ENCODE measurements at places on chromosomes 2 and 18. TPM values are rescaled to one million over a fixed set of nuclear protein-coding genes. Genes with fewer than 3 reads are reported as not detected.
A peak's percentile ranks its signal among the peaks of the same experiment; 100 is the strongest.

DLGAP1 gene
- total RNA-seq = not detected

LYPD6B gene
- total RNA-seq = 35.7 TPM

CFC1 gene
- total RNA-seq = not detected

DNA sequence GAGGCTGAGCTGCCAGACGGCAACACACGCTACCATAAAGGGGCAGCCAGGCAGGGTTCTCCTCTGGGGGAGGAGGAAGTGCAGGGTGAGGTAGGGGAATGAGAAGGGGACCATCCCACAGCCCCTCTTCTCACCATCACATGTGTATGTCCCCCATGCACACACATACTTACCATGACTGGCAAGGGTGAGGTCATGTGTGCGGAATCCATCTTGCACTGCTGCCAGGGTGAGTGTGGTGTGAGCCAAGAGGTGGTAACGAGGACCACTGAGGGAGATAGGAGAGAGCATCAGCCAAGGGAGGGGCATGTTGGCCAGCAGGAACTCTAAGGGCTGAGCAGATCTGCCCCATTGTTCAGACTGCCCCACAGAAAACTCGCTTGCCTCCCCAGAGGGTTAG lies 7.1 kb downstream of the WDR54 start:
- H3K4me3 ChIP-seq = no peak overlapping the region
- no peak overlapping the region for H3K27ac ChIP-seq
- H3K36me3 ChIP-seq = peaks cover 40% of the 10 kb centered on the region
- DNase-seq = no peak
- H3K27me3 ChIP-seq = no peaks in the 10 kb centered on the region

GRCh38 chr2:227177592-227178336 lies 13.3 kb downstream of the COL4A3 start:
- no peak for DNase-seq
- no peak overlapping the region for H3K27ac ChIP-seq
- no peak overlapping the region for H3K4me3 ChIP-seq
- H3K27me3 ChIP-seq = no peaks in the 10 kb centered on the region

DNA sequence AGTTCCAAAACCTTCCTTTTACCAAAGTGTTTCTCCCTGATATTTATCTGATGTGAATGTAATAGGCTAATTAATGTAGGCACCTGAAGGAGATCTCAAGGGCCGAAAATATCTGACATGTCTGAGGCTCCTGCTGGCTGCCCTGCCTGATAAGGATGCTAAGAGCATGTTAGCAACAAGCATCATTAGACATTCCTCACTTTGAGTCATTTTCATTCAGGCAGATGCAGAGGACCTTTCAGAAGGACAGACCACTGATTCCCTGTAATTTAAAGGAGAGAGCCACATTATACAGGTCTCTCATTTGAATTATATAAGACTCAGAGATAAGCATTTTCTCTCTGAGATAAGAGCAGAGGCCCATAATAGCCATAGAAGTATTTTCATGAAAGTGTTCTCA lies 222.4 kb upstream of the NCKAP5 start:
- H3K27ac ChIP-seq = peak overlapping the region; percentile 76
- peak; percentile 22 for DNase-seq
- H3K4me1 ChIP-seq = peaks cover 18% of the 10 kb centered on the region
- H3K4me3 ChIP-seq = no peak overlapping the region

DNA sequence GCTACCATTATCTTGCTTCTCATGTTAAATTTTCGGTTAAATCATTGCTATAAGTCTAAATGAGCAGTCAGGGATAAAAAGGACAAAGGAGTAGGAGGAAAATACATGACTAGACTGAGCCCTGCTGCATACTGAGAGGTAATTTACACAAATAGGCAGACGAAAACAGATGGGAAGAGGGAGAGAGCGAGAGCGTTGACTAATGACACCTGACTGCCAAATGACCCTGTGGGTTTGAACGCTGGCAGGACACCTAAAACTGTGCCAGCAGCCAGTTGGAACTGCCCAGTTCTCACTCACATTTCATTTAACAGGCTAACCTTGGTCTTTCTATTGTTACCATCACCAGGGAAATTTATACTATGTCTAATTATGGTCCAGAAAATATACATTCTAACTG lies 978.2 kb downstream of the CPS1 start:
- H3K4me1 ChIP-seq = no peaks in the 10 kb centered on the region
- H3K27ac ChIP-seq = no peak overlapping the region
- H3K4me3 ChIP-seq = no peak overlapping the region
- DNase-seq = no peak
- H3K27me3 ChIP-seq = no peaks in the 10 kb centered on the region
- no peaks in the 10 kb centered on the region for H3K36me3 ChIP-seq

GRCh38 chr2:109318150-109318948 lies 189.3 kb downstream of the SH3RF3 start:
- H3K36me3 ChIP-seq = no peaks in the 10 kb centered on the region
- H3K27me3 ChIP-seq = no peaks in the 10 kb centered on the region
- H3K4me1 ChIP-seq = peaks cover 61% of the 10 kb centered on the region
- H3K4me3 ChIP-seq = no peak overlapping the region
- H3K27ac ChIP-seq = peak overlapping the region; percentile 61
- peak; percentile 93 for DNase-seq

GPC1 gene
- total RNA-seq = 63.4 TPM

IL1A gene
- 0.16 TPM for total RNA-seq

MTX2 gene
- 34.3 TPM for total RNA-seq

GRCh38 chr2:231191896-231192872 lies 6.2 kb upstream of the ARMC9 start:
- H3K27me3 ChIP-seq = no peaks in the 10 kb centered on the region
- H3K27ac ChIP-seq = no peak overlapping the region
- H3K4me3 ChIP-seq = no peak overlapping the region
- DNase-seq = peak; percentile 52
- no peaks in the 10 kb centered on the region for H3K36me3 ChIP-seq
- H3K4me1 ChIP-seq = peaks cover 5% of the 10 kb centered on the region

- H3K27me3 ChIP-seq = no peaks in the 10 kb centered on the region
- peak; percentile 59 for DNase-seq
- no peaks in the 10 kb centered on the region for H3K36me3 ChIP-seq
- H3K27ac ChIP-seq = no peak overlapping the region
These were observed 207.2 kb downstream of the SLC8A1 start for GRCh38 chr2:40244675-40245074.

PRADC1 gene
- total RNA-seq = 45.8 TPM

- H3K4me1 ChIP-seq = no peaks in the 10 kb centered on the region
- no peak overlapping the region for H3K27ac ChIP-seq
- no peak overlapping the region for H3K4me3 ChIP-seq
- H3K27me3 ChIP-seq = no peaks in the 10 kb centered on the region
These were observed 423.7 kb upstream of the MMADHC start for GRCh38 chr2:150011161-150011730.

DNA sequence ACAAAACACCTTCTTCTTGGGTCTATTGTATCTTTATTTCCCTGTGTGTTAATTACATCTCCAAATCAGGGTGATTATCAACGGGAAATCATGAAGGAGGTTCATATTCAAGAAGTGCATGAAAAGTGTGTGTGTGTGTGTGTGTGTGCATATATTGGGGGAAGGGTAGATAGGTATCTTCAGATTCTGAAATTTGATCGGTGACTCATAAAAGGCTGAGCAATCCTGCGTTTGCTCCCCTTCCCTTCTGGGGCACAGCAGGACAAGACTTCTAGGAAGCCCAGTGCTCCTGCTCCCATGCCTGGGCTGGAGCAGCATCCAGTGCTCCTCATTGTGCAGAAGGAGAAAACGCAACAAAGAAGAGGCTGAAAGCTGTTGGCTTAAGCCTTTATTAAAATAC lies 25.8 kb downstream of the MC5R start:
- no peaks in the 10 kb centered on the region for H3K36me3 ChIP-seq
- H3K4me1 ChIP-seq = no peaks in the 10 kb centered on the region
- no peak for DNase-seq
- H3K4me3 ChIP-seq = no peak overlapping the region

- H3K4me3 ChIP-seq = no peak overlapping the region
- no peaks in the 10 kb centered on the region for H3K27me3 ChIP-seq
- DNase-seq = no peak
- peaks cover 20% of the 10 kb centered on the region for H3K4me1 ChIP-seq
- H3K36me3 ChIP-seq = no peaks in the 10 kb centered on the region
- no peak overlapping the region for H3K27ac ChIP-seq
These were observed 34.5 kb downstream of the AGFG1 start for GRCh38 chr2:227506456-227506855.

DNA sequence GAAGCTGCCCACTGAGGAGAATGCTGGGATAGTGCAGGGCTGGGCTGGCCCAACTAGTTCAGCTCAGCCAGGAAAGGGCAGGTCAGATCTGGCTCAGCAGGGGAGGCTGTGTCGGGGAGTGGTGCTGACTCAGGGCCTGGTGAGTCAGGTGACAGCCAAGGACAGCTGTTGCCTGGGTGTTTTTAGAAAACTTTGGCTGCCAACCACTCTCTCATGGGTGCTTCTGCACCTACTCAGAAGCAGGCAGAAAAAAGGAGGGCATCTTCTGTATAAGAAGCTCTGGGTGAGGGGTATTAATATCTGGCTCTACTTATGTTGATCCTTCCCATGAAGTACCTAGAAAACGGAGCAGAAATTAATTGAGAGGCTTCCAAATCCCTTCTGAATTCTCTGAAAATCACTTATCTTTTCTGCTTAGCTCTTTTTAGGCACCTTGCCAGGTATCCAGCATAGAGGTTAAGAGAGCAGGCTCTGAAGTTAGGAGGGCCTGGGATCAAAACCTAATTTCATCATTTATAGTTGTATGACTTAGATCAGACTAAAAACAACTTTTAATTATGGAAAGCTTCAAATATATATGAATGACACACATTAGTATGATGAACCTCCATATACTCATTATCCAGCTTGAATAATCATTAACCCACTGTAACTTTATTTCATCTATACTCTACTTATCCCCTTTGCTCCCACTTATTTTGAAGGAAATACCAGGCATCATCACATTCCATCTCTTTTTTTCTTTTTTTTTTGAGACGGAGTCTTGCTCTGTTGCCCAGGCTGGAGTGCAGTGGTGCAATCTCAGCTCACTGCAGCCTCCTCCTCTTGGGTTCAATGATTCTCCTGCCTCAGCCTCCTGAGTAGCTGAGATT lies 15.5 kb upstream of the RAB10 start:
- no peaks in the 10 kb centered on the region for H3K27me3 ChIP-seq
- H3K27ac ChIP-seq = no peak overlapping the region
- DNase-seq = peak; percentile 63

CCDC85A gene
- 0.37 TPM for total RNA-seq

GRCh38 chr2:215283221-215283620 lies 28.6 kb upstream of the ATIC start:
- peaks cover 23% of the 10 kb centered on the region for H3K4me1 ChIP-seq
- H3K36me3 ChIP-seq = no peaks in the 10 kb centered on the region
- no peaks in the 10 kb centered on the region for H3K27me3 ChIP-seq
- no peak for DNase-seq
- H3K27ac ChIP-seq = no peak overlapping the region
- H3K4me3 ChIP-seq = no peak overlapping the region

CXCR1 gene
- total RNA-seq = not detected

GRCh38 chr2:96528006-96528699 lies 8.4 kb upstream of the ARID5A start:
- no peaks in the 10 kb centered on the region for H3K36me3 ChIP-seq
- H3K27me3 ChIP-seq = no peaks in the 10 kb centered on the region
- H3K4me3 ChIP-seq = peak overlapping the region; percentile 39
- no peak overlapping the region for H3K27ac ChIP-seq
- H3K4me1 ChIP-seq = peaks cover 39% of the 10 kb centered on the region

- no peaks in the 10 kb centered on the region for H3K36me3 ChIP-seq
- H3K4me1 ChIP-seq = no peaks in the 10 kb centered on the region
- H3K27ac ChIP-seq = no peak overlapping the region
- H3K4me3 ChIP-seq = no peak overlapping the region
- H3K27me3 ChIP-seq = no peaks in the 10 kb centered on the region
These were observed 42.0 kb upstream of the FMNL2 start for GRCh38 chr2:152292991-152293390.

- H3K36me3 ChIP-seq = no peaks in the 10 kb centered on the region
- H3K27me3 ChIP-seq = no peaks in the 10 kb centered on the region
- H3K27ac ChIP-seq = no peak overlapping the region
- no peak for DNase-seq
- H3K4me1 ChIP-seq = peaks cover 8% of the 10 kb centered on the region
These were observed 11.2 kb downstream of the MREG start for GRCh38 chr2:216002101-216002678.

CXCR4 gene
- 0.22 TPM for total RNA-seq

DNA sequence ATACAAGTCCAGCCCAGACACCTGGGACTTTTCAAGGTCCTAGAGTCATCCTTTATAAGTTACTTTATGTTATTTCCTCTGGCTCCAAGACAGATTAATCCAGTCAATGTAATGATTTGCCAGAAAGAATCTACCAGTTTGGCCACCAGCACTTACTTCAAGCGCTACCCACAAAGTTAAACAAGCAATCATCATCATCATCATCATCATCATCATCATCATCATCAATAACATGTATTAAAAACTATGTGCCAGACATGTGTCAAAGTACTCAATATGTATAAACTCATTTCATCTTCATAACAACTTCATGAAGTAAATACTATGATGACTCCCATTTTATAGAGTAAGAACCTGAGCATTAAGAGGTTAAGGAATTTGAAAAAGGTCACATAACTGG lies 64.3 kb downstream of the LRP2 start:
- no peaks in the 10 kb centered on the region for H3K27me3 ChIP-seq
- no peaks in the 10 kb centered on the region for H3K4me1 ChIP-seq
- no peak overlapping the region for H3K27ac ChIP-seq
- no peak for DNase-seq

LCT gene
- not detected for total RNA-seq

MRPL53 gene
- 30.4 TPM for total RNA-seq

DNA sequence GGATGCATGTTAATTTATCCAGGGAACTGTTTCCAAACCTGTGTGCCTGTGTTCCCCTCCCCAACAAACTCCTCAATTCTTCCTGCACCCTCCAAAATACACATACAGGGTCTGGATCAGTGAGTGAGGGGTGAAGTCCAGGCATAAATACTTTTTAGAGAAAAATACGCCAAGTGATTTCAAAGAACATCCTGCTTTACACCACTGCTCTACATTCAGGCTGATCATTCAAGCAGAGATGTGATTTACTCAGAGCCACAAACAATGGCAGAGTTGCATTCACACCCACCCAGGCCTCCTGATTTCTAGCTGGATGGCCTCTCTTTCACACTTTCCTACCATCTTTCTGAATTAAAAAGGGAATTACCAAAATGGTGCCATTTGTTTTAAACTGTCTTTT lies 289.5 kb upstream of the SLC14A2 start:
- H3K27me3 ChIP-seq = peaks cover 3% of the 10 kb centered on the region
- H3K4me3 ChIP-seq = no peak overlapping the region
- peaks cover 8% of the 10 kb centered on the region for H3K4me1 ChIP-seq

DNA sequence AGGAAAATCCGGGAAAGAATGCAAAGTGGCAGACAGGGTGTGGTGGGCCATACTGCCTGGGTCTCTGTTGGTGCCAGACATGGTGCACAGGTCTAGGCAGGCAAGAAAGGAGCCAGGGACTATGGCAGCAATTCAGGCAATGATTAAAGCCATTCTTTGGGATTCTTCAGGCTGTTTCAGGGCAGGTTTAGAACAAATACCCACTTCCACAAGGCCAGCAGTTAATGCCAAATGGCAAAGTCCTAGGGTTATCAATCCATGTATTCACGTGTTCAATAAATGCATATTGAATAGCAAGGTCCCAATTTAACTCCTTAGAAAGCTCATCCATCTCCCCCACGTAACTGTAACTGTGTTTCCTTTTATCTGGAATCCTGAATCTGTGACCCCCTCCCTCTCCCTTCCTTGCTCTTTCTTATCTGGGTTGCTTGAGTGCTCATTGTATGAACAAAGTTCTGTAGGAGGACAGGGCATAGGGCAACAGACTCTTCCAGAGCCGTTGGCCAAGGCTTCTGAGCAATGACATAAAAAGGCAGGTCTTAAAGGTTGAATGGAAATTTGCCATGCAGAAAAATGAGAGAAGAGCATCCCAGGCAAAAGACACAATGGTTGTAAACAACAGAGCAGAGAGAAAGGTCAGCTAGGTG lies 146.8 kb upstream of the KLHL29 start:
- no peaks in the 10 kb centered on the region for H3K4me1 ChIP-seq
- DNase-seq = no peak
- no peaks in the 10 kb centered on the region for H3K27me3 ChIP-seq
- H3K4me3 ChIP-seq = no peak overlapping the region
- H3K27ac ChIP-seq = no peak overlapping the region
- no peaks in the 10 kb centered on the region for H3K36me3 ChIP-seq

Data from SJSA1 (cell line).